Vagina (tissue), 2 donors: ENCODE measurements at places on chromosomes 11 and 22. TPM values are rescaled to one million over a fixed set of nuclear protein-coding genes. Genes with fewer than 3 reads are reported as not detected.

The IGSF9B gene
- 10.1 TPM for total RNA-seq

GRCh38 chr11:39968071-39968470 is 1491.4 kb downstream of the LRRC4C start:
- DNase-seq, result no peak

DNA sequence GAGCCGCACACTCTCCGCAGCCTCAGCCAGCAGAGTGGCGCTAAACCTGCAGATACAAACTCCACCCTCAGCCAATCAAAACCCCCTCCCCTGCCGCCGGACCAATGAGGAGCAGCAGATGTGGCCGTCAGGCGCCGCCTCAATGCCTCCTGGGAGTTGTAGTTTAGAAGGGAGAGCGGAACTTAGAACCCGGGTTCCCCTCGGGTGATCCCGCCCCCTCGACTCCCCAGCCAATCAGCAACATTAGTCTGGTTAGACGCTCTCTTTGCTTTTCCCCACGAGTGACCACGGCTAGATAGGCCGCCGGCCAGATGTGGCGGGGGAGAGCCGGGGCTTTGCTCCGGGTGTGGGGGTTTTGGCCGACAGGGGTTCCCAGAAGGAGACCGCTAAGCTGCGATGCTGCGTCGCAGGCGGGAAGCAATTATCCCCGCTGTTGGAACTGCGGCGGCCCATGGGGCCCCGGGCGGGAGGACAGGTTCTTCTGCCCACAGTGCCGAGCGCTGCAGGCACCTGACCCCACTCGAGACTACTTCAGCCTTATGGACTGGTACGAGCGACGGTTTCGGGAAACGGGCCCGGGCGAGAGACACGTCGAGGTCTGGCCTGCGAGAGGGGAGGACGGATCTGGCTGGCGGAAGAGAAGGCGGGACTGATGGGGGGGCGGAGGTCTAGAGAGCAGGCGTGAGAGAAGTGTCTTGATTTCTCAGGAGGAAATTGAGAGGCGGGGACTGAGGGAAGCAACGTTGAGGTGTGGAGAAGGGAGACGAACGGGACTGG is at the start of the genes CHEK2 and HSCB:
CHEK2 (minus strand) TSS at position 36 of the 777 bp plus-strand sequence. CDS start 7,099 bp downstream, outside the sequence.
HSCB (plus strand) TSS at position 255 of the 777 bp plus-strand sequence; CDS start at position 312, 57 bp downstream.
- DNase-seq, result peak; percentile 99

DNA sequence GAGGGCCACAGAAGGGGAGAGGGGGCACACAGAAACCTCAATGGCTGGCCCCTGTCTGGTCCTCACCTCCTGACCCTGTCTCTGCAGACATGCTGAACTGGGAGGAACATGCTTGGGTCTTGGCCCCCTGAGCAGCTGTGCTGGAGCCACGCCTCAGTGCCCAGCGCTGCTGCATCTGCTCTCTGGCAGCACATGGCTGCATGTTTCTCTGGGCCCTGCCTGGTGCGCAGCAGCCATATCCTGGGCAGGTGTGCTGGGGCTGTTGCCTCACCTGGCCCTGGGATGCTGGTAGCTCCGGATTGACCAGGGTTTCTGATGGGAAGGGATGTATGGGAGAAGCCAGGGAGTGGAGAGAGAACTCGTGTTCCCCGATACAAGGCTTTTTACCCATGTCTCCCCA is 248.0 kb downstream of the ST3GAL4 start:
- no peak for DNase-seq

The DDIAS gene
- total RNA-seq, result 1.5 TPM

The SCT gene
- total RNA-seq, result not detected
